GM23338 (cell line): ENCODE measurements at places on chromosomes 7 and 10. TPM values are rescaled to one million over a fixed set of nuclear protein-coding genes. Genes with fewer than 3 reads are reported as not detected.

- DNase-seq = no peak
Observed at GRCh38 chr7:32639122-32639521, 143.8 kb downstream of the AVL9 start.

GRCh38 chr7:137886746-137887145 is 40.0 kb upstream of the DGKI start:
- DNase-seq = no peak

- no peak for DNase-seq
Observed at GRCh38 chr7:34190299-34190698, 285.0 kb downstream of the BMPER start.

- DNase-seq = no peak
Observed at GRCh38 chr7:115962340-115962739, 68.2 kb downstream of the TFEC start.

- no peak for DNase-seq
Observed at GRCh38 chr7:47329320-47329926, 252.5 kb downstream of the TNS3 start.

The ITPRID1 gene
- polyA plus RNA-seq = 0.05 TPM in 1 of 2 replicates, not detected in the other
